Activated T-cell treated with anti-CD3 and anti-CD28 coated beads for 4 hours (primary cell): ENCODE measurements at places on chromosomes 4 and X.

DNA sequence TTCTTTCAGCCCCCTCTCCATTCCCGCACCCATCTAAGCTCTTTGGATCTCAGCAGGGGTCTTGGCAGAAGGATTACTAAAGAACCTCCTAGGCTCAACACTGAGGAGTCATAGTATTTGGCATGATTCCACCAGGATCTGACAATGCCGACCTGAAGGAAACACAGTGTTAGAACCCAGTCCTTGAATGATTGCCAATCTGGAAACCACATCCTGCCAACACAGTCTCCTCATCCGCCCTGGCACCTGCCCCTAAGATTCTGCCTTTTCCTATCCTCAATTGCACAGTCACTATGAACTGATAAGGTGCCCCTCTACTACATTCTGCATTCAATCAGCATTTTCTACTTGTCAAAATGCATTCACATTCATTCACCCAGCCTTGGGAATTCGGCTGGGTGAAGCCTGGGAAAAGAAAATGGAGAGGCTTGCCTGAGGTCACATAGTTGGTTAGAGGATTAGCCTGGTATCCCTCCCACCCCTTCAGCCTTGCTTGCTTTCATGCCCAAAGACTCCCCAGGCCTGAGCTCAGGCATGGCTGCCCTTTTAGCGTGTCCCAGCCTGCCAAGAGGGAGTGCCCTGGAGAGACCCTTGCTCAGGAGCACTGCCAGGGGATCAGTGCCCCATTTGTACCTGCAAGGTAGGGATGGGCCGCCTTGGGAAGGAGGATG lies 2.2 kb upstream of the CLDN2 start:
- no peak for DNase-seq

DNA sequence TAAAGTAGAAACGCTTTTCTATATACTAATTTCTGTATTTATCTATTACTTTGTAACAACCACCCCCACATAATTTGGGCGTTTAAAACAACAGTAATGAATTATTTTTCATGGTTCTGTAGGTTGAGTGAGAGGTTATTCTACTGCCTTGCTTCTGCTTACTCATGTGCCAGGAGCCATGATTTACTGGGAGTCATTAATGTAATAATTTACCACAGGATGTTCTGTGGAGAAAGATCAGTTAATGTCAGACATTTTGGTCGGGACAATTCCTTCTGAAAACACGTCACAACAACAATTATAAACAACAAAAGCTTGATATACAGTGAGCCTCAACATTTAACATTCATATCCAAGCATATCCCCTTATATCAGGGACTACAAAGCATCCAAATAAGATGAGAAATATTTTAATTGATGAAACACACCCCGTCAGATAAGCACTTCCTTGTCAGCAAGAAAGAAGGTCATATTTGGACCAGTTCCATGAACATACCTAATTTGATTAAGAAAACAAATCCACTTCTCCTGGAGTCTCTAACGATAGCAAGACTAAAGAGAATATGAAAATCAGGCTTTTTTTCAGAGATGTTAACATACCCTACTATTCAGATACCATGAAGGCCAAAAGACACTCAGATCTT lies 238.5 kb downstream of the PRDM5 start:
- no peak for DNase-seq

- no peak for DNase-seq
Measured at GRCh38 chrX:108261549-108262203, 170.1 kb downstream of the ATG4A start.

GRCh38 chrX:53321230-53321942 lies 40.0 kb upstream of the IQSEC2 start:
- DNase-seq: no peak

GRCh38 chr4:102551958-102552565 lies 50.9 kb downstream of the NFKB1 start:
- no peak for DNase-seq

DNA sequence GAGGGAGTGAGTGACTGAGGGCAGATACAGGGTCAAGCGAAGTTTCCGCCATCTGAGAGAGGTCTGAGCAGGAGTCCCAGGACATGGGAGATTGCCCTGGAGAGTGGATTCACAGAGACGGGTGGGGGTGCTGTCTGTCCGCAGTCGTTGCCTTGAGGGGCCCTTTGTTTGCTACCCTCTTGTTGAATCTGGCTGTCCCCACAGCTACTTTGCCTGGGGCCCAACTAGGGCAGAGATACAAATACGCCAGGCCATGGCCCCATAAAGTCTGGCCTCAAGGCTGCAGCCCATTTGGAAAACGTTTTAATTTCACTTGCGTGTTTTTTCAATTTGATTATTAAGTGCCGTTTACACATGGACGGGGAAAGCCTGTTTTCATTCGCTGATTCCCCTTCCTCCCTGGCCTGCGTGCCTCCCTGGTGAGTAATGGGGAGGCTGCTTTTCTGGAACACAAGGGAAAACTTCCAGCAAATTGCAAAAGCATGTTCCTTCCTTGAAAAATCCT lies 134.4 kb downstream of the SMIM20 start:
- no peak for DNase-seq

- no peak for DNase-seq
Measured at GRCh38 chr4:60195256-60195655, 1004.9 kb upstream of the ADGRL3 start.

DNA sequence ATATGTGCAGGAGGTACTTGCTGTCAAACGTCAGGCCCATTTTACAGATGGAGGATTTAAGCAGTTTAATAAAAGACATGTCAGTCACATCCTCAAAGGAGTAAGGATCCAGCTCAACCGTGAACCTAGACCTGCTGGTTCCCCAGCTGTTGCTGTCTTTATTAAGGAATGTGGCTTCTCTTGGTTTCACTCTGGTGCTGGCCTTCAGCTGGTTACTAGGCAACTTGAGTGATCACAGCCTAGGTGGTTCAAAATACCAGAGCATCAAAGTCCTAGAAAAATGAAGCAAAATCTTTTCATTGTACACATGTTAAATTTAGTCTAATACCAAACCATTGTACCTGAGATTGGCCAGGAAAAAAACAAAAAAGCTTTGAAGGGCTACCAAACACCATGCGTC lies 32.7 kb upstream of the GLRA2 start:
- no peak for DNase-seq

- DNase-seq: no peak
Measured at GRCh38 chr4:129146639-129147038, 50.7 kb downstream of the C4orf33 start.

DNA sequence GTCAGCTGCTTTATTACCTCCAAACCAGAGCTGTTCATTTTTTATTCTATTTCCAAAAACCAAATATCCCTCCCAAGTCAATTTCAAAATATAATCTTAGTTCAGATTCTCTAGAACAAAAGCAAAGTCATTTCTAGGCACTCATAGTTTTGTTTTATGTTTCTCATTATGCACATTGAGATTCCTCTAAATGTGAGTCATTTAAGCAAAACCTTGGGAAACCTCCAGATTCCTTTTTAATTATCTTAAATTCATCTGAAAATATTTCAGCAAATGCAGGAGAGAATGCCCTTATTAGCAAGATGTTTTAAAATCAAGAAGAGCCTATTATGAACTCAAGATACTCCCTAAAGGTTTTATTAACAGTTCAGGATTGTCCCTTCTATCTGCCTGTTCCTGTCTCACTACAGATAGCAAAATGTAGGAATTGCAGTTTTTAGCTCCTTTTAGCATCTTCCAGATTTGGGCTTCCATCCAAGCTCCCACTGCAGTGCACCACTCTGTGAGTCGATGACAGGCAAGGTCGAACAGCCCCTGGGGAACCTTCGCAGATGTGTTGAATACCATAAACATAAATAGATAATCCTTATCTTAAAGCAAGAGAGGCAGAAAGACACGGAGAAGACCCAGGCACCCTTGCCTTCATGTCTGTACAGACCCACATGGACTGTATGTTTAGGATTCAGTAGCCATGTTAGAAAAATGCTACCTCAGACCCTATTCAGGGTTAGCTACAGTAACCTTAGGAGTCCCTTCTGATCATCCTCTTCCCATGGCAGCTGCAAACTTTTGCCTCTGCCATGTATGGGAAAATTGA lies 11.3 kb upstream of the SLC9A7 start:
- no peak for DNase-seq

DNA sequence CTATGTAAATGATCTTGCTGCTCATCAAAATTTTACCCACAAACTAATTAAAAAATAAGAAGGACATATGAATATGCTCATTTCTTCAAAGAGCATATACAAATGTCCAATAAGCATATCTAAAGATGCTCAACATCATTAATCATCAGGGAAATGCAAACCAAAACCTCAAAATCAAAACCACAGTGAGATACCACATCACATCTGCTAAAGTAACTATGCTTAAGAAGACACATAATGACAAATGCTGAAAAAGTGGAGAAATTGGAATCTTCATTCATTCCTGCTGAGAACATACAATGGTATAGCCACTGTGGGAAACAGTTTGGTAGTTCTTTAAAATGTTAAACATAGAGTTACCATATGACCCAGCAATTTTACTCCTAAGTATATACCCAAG lies 81.9 kb downstream of the AFF2 start:
- no peak for DNase-seq

- no peak for DNase-seq
Measured at GRCh38 chr4:76616526-76616925, 181.5 kb downstream of the SHROOM3 start.

- no peak for DNase-seq
Measured at GRCh38 chr4:169369634-169370033, 98.9 kb upstream of the SH3RF1 start.

DNA sequence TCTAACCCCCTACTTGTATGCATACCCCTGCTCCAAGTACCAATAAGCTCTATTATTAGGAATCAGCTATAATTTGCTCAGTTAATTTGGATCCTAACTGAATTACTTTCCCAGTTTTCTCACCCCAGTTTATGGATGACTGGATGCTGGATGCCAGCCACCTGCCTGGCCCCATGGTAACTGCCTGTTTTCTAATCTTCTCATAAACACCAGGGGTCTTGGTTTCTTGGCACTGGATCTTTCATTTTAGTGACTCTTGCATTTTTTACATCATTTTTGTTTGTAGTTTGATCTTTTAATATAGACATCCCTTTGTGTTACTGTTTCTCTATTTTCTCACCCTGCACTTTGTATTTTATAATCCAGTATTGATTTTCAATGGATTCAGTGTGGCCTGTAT lies 246.8 kb downstream of the ADGRL3 start:
- DNase-seq: no peak

- no peak for DNase-seq
Measured at GRCh38 chr4:142548491-142548890, 297.6 kb downstream of the INPP4B start.

GRCh38 chrX:155611302-155611701 lies 1.4 kb downstream of the TMLHE start:
- DNase-seq: no peak

GRCh38 chr4:37685823-37686372 lies 278 bp downstream of the RELL1 start:
- peak; percentile 21 for DNase-seq

DNA sequence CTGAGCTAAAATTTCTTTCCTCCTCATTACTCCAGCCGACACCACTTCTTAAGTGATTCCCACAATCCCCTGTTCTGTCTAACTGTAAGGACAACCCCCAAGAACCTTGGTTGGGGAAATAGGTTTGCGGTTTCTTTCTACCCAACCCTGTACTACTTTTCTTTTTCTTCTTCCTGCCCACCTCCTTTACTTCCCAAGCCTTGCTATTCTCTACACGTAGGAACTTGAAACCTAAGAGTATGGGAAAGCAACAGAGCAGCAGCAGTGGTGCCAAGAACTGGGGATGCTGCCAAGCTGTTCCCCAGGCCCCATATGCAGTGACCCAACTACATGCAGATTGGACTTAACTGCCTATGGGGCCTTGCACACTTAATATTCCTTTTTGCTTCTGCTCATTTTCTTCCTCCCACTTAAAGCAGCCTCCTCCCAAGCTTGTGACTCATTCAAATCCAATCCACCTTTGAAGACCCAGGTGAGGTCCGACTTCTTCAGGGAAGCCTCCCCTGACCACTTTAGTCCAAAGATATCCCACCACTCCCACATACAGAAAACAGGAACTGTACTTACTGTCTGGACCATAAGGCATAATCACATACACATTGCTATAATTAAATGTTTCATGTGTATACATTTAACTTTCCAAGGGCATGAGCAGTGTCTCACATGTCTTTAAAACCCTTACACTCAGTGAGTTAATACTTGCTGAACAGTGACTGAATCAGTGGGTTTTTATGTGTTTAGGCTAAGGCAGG lies 1.7 kb downstream of the FAM120C start:
- no peak for DNase-seq

DNA sequence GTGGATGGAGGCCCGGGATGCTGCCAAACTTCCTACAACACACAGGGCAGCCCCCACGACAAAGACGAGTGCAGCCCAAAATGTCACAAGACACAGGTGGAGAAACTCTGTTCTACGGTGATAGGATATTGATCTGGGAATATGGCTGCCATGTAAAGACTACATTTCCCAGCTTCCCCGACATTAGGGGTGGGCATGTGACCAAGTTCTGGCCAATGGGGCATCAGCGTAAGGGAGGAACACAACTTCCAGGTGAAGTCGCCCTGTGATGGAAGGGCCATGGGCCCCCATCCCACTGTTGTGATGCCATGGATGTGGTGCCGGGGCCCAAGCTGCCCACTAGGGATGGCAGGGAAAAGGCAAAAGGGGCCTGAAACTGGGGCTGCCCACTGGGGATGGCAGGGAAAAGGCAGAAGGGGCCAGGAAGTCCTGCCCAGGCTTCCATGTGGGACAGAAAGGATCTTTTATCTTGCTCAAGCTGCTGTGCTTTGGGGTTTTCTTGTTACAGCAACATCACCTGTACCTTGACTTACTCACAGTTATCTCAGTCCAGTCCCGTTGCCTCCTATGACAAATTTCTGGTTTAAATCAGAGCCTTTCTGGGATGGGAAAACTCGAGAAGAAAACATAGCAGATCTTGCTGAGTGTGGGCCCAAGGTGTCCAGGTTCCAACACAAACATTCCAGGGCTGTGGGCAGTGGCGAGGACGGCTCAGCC lies 9.7 kb upstream of the ADRA2C start:
- DNase-seq: no peak

GRCh38 chrX:153910446-153910845 lies 6.0 kb downstream of the AVPR2 start:
- no peak for DNase-seq

GRCh38 chr4:4526401-4526800 lies 15.4 kb downstream of the STX18 start:
- no peak for DNase-seq

DNA sequence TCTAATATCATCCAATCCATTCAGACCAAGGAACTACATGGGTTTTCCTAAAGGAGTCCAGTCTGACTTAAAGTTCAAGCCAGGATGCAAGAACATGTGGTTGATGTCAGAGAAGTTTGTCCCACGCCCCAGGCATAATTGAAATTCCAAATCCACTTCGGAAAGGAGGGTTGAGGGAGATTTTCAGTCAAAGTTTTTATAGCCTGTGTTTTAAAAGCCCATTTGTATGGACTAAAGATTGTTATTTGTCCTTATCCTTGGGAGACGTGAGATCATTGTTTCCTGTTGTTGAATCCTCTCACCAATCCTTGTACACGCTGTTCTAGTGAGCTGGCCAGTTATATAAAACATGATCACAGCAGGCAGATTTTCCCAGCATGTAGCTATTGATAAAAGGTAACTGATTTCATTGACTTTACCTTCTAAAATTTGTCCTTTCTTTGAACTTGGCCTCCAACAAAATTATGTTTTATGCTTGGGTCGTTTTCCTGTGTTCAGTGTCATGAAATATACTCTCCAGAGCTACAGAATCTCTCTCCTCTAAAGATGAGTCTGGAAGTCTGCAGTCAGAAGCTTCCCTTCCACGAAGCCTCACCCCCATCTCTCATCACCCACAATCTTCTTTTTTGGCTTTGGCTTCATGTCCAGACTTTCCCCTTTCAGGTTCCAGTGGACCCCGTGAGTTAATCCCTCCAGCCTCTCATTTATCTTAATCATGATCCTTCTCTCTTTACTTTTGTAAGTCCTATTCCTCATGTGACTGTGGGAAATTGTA lies 92.9 kb downstream of the ATP10D start:
- no peak for DNase-seq

GRCh38 chr4:151038452-151039157 lies 23.5 kb upstream of the LRBA start:
- no peak for DNase-seq
